ENCODE measurements at places on chromosomes 11 and 22.

GRCh38 chr11:44754876-44755555 lies 28.3 kb downstream of the TSPAN18 start:
- no peak for ATAC-seq

GRCh38 chr11:127843483-127844396 lies 743.6 kb downstream of the ETS1 start:
- ATAC-seq = no peak

DNA sequence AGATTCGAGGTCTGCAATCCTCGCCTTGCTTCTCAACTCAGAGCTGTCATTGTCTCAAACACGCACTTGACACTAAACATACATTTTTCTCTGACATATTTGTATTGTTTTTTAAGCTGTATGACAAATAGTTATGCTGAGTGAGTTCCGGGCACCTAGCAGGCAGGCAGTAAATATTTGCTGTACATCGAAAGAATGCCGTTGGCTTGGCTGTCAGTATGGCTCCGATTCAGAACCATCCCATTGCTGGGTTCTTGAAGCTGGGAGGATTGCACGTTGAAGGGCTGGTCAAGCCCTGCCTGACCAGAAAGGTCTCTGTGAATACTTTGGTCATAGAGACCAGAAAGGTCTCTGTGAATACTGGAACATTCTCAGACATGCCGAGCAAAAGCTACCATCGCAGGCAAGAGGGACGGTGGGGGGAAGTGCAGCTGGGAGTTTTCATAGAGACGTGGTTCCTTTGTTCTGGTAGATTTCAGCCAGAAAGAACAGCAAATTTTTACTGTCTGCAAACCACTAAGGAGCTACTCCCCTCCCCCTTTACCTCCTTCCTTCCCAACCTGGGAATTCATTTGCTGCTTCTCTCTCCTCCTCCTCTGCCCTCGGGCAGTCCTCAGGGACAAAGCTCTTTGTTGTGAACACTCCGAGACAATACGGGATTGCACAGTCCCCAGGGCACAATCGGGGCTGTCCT lies 202.2 kb upstream of the SORL1-AS1 start:
- ATAC-seq = no peak

- ATAC-seq = no peak
These were observed 46.3 kb upstream of the ALKBH3 start for GRCh38 chr11:43834286-43834685.

DNA sequence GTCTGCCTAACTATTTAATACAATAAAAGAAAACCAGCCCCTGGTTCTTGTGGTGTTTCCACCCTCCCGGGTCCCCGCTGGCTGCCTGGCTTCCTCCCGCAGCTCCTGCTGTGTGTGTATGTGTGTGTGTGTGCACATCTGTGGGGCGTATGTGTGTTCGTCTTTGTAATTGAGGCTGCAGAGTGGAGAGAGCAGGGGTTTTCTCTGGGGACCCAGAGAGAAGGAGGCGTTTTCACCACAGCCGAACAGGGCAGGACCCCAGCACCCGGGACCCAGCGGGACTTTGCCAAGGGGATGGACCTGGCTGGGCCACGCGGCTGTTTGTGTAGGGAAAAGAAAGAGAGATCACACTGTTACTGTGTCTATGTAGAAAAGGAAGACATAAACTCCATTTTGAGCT lies 42.7 kb downstream of the IGLL1 start:
- no peak for ATAC-seq

DNA sequence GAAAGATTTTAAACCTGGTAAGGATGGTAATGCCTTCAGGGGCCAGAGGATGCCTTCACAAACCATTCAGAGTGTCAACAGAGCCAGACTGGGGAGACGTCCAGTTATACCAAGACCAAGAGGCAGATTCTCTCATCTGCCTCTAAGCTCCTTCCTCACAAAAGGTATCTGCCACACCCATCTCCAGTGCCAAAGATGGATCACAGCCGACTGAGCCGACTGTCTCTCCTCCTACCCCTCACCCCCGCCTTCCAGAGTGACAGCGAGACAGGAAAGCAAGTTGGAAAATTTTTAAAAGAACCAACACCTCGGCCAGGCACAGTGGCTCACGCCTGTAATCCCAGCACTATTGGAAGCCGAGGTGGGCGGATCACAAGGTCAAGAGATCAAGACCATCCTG lies 79.1 kb upstream of the AKIP1 start:
- peak; percentile 18 for ATAC-seq

DNA sequence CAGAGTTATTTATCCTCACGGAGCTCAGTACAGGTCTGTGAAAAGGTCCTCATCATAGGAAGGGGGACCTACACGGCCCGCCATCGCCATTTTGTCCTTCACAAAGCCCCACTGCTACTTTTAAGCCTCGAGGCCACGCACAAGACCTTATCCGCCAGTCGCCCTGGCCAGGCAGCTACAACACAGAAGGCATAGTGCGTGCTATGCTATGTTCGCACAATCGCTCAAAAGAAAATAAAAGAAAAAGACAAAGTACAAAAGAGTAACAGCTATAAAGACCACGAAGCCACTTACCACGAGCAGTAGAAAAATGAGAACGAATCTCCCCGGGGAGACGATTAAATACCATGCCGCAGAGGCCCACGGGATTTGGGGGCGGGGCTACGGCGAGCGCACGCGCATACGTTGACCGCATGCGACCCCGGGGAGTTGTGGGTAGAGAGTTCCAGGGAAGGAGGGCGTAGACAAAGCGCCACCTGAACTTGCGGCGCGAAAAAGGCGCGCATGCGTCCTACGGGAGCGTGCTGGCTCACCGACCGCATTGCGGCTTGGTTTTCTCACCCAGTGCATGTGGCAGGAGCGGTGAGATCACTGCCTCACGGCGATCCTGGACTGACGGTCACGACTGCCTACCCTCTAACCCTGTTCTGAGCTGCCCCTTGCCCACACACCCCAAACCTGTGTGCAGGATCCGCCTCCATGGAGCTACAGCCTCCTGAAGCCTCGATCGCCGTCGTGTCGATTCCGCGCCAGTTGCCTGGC lies 16.4 kb upstream of the WDR74 start:
- ATAC-seq = peak; percentile 97

DNA sequence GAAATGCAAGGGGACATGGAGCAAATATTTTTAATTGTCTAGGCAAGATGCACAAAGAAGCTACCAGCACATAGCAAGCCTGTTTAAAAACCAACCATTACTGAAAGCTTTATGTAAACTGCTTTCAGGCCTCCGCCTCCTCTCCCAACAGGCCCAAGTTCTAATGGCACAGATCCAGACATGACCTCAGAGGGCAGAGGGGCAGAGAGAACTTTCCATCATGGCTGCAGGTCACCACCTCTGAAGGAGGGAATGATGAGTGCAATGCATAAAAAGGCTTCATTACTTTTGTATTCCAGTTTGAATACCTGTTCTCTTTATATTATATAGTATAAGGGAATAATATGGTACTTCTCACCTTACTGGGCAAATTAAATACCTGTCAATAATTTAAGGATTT lies 15.2 kb downstream of the DDX17 start:
- no peak for ATAC-seq

DNA sequence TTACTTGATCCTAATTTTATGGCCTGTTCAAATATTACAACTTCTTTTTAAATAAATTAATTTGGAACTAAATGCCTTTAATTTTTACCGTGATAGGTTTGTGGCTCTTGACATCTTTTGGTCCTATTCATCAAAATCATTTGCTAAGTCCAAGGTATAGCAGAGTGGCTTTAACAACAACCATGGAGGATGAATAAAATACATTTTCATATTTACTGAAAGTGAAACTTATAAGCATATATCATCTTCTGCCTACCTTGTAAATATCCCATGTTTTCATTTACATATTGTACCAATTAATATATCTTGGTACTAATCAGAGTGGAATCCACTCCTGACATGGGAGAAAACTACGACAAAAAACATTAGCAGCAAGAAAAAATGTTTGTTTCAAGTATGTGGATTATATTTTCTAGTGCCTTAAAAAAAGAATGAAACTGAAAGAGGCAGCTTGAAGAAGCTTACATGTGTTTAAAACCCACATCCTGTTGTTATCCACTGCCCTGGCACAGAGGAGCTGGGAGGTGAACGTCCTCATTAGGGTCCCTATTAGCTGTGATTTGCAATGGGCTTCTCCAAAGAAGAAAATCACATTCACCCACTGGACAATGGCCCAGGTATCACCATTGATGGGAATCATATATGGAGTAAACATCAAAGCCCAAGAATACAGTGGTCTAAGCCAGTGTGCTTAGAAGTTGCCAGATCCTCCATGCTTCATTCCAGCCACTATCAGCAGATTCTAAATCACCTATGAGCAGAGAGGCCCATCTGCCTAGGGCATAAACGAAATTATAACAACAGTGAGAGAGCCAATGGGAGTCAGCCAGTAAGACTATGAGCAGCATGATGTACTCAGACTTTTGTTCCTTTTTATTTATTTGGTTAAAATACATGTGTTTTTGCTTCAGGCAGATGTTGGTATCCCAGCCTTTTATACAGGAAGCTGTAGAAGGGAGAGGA lies 84.7 kb downstream of the MAML2 start:
- ATAC-seq = no peak

DNA sequence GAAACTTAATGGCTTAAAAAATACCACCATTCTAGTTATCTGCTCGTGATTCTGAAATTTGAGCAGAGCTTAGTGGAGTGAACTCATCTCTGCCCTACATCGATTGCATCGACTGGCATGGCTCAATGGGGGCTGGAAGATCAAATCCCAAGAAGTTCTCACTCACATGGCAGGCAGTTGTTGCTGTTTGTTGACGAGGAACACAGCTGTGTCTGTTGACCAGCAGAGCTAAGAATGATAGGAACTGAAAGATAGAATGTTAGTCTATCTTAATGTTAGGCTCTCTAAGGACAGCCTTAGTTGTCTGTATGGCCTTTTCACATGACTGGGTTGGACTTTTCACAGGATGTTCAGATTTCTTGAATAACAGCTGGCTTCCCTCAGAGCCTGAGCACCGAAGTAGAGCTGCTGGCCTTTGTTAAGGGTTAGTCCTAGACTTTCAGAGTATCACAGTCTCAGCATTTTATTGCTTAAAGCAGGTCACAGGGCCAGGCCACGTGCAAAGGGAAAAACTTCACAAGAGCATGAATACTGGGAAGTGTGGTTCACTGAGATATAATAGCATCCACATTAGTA lies 31.6 kb upstream of the IZUMO1R start:
- no peak for ATAC-seq

DNA sequence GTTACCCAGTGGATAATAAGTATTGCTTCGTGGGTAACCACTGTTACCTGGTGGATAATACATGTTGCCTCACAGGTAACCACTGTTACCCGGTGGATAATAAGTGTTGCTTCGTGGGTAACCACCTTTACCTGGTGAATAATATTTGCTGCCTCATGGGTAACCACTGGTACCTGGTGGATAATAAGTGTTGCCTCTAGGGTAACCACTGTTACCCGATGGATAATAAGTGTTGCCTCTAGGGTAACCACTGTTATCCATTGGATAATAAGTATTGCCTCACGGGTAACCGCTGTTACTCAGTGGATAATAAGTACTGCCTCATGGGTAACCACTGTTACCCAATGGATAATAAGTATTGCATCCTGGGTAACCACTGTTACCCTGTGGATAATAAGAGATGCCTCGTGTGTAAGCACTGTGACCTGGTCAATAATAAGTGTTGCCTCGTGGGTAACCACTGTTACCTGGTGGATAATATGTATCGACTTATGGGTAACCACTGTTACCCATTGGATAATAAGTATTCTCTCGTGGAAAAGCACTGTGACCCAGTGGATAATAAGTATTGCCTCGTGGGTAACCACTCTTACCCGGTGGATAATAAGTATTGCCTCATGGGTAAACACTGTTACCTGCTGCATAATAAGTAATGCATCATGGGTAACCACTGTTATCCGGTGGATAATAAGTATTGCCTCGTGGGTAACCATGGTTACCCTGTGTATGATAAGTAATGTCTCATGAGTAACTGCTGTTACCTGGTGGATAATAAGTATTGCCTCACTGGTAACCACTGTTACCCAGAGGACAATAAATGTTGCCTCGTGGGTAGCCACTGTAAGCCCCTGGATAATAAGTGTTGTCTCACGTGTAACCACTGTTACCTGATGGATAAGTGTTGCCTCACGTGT lies 20.1 kb upstream of the NXPE4 start:
- ATAC-seq = no peak

DNA sequence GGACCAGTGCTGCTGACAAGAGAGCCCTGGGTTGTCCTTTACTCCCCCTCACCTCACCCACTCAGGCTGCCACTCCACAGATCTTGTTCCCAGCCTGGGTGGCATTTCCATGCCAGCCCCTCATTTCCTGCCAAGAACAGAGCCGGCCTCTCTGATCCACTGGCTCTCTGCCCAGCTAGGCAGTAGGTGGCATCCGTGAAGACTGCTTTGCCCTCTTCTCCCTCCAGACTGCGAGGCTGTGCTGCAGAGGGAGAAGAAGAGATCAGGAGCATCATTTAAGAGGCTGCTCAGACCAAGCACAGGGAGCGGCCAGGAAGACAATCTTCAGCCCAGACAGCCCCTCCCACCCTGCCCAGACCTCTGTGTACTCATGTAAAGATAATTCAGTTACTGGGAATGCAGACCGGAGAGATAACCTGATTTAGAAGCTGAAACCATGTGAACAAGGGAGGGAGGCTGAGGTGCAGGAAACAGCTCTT lies 126.9 kb upstream of the NCAM1 start:
- no peak for ATAC-seq

DNA sequence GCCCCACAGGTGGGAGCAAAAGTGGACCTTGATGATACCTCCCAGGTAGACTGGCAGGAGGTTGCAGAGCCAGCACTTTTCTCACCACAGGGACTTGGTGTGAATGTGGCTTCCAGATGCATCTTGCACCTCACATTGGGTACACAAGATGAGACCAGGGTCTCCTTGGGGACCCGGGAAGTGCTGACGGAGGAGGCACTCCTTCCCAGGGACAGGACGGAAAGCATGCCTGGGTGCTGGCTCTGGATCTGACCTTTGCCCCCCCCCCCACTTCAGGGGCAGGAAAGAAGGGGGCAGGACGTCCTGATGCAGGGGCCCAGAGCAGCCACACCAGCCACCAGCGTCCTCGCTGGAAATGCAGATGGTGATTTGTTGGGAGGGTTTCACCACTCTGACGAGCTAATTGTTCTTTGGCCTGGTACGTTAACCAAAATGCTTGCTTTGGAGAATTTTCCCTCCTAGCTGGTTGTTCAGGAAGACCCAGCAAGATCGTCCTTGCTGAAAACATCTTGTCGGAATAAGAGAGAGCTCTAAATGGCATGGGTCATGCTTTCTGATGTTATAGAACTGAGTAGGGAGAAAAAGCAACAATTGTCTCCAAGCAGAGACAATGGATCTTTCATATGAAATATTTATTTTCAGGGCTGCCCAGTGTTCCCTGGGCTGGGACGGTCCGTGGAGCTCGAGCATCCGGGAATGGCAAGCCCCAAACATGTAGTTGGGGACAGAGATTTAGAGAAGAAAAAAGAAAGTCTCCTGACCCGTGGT lies 74.4 kb upstream of the PPARA start:
- no peak for ATAC-seq

DNA sequence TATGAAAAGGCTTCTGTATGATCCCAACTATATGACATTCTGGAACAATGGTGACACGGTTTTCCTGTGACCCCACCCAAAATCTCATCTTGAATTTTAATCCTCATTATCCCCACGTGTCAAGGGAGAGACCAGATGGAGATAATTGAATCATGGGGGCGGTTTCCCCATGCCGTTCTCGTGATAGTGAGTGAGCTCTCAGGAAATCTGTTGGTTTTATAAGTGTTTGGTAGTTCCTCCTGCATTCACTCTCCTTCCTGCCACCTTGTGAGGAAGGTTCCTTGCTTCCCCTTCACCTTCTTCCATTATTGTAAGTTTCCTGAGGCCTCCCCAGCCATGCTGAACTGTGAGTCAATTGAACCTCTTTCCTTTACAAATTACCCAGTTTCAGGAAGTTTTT lies 53.1 kb upstream of the TSPAN18 start:
- no peak for ATAC-seq

- ATAC-seq = no peak
These were observed 48.3 kb downstream of the SYT13 start for GRCh38 chr11:45237711-45238315.
